ENCODE measurements at places on chromosomes 7 and 10. TPM values are rescaled to one million over a fixed set of nuclear protein-coding genes. Genes with fewer than 3 reads are reported as not detected.
A peak's percentile ranks its signal among the peaks of the same experiment; 100 is the strongest.

DNA sequence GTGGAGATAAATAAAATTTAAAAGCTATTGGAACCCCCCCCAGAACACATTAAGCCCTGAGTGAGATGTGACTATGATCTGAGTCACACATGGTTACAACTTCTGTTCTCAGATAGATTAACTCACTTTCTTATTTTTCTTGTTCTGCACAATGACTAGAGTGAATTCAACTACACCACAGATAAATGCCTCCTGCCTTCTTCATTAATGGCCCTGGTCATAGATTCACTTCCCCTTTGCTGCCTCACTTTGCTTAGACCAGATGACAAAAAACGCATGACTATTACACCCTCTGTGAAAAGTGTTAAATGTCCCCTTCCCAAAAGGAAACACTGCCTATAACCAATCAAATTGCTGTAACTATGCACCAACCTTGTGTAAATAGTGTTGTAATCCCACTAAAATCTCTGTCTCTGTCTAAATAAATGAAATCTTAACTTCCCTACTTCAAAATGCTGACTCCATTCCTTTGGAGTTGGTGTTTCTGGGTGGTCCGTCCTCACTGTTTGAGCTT is 49.4 kb downstream of the AKR1D1 start:
- DNase-seq: peak; percentile 2

PHYH gene
- 31.5 TPM for total RNA-seq

DNA sequence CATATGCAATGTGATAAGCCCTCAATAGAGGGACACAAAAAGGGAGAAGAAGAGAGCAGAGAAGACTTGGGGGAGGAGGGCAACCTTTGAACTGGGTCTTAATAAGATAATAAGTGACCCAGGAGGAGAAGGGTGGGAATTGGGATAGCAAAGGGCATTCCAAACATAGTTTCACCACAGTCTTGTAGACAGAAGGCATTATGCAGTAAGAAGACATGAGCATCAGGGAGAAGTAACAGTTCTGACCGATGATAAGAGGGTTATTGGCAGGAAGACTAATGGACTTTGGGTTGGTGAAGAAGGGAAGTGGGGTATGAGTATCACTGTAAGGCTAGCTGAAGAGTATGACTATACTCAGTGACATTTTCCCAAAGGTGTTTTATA is 63.6 kb downstream of the TES start:
- no peak for DNase-seq

GRCh38 chr7:55138663-55139062 is 119.8 kb downstream of the EGFR start:
- DNase-seq: no peak

IFIT1B gene
- total RNA-seq: not detected

DNA sequence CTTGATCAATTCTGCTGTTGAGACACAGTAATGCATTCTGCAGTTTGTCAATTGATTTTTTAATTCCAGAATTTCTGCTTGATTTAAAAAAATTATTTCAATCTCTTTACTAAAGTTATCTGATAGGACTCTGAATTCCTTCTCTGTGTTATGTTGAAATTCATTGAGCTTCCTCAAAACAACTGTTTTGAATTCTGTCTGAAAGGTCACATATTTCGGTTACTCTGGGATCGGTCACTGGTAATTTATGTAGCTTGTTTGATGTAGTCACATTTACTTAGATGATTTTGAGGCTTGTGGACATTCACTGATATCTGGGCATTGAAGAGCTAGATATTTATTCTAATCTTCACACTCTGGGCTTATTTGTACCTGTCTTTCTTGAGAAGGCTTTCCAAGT is 67.2 kb upstream of the NME8 start:
- no peak for DNase-seq

DNA sequence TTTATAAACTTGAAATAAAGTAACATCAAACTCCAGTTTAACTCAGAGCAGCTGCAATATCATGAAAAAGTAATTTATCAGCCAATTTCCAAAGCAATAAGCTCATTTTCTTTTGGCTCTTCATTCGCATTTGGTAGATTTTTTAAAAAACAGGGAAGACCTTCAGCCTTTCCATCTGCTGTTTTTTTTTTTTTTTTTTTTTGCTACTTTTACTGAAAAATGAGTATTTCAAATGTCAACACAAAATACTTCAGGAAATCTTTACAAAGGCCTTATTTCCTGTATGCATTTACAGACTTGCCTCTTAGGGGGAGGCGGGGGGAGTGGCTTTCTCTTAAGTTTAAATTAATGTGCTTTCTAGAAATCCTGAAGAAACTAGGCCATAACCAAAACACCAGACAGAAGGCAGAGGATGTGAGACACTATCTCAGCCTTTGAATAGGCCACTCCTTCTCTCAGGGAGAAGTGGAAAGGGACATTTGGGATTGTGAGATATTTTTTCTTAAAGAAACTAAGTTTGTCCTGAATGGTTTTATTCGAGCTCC is 91.8 kb downstream of the COL28A1 start:
- no peak for DNase-seq

DNA sequence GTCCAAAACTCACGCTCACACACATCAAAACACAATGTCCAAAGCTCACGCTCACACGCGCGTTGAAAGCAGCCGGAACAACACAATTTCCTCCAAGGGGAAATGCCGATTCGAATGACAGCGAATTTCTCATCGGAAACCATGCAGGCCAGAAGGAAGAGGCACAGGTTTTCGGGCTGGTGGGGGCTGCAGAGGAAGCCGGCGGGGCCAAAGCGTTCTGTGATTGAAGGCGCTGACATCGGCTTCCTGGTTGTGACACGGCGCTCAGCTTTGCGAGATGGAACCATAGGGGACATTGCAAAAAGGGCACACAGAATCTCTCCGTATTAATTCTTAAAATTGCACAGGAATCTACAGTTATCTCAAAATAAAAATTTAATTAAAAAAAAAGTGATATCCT is 61.3 kb downstream of the FOXL3 start:
- no peak for DNase-seq

CCDC146 gene
- total RNA-seq: 2.8 TPM

DNA sequence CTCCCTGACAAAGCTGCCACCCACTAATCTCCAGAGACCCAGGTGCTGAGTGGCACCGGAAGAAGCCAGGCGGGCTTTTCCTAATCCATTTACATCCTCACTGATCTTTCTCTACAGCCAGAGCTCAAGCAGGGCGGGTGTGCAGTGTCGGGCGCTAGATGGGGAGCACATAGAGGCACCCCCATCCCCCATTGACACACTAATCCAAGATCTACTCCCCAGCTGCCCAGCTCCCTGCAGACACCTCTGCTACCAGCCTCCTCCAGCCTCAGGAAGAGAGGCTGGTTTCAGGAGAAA is 22.2 kb downstream of the FRMPD2 start:
- no peak for DNase-seq

SNCG gene
- total RNA-seq: 8.7 TPM

DNA sequence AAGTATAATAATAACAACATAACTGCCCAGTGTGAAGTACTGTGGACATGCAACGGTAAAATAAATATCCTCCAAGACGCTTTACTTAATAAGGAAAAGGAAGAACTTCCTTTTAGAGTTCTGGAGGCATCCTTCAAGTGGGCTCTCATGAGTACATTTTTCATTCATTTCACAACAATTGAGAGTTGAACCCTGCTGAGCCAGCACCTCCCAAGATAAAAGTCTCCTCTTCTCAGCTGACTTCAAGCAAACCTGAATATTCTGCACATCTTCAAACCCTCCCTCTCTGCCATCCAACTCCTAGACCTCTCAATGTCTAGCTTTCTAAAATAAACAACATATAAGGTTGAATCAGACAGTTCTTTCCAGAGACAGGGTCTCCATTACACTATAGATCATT is 7.5 kb downstream of the CCDC71L start:
- DNase-seq: no peak

DNA sequence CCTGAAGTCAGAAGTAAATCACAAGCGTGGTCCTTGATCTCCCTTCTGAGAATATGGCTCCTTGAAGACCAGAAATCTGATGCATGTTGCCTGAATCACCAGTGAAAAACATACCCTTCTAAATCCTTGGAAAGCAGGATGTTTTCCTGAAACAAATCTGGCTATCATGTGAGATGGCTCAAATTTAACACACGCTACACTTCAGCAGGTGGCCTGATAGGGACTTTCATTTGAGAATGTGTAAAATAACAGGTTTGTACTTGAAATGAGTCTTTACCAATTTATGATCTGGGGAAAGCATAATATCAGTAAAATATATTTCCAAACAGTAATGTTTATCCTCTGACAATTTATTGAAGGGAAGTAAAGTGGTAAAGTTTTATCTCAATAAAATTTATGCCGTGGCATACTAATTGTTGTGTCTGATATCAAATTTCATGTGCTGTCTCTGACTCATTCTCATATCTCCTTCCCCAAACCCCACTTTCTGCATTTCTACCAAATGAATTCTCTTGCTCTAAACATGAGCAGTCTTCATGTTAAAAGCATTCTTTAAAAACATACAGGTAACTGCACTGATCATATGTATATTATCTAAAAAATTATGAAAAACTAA is 17.4 kb downstream of the CYP3A4 start:
- DNase-seq: no peak

DNA sequence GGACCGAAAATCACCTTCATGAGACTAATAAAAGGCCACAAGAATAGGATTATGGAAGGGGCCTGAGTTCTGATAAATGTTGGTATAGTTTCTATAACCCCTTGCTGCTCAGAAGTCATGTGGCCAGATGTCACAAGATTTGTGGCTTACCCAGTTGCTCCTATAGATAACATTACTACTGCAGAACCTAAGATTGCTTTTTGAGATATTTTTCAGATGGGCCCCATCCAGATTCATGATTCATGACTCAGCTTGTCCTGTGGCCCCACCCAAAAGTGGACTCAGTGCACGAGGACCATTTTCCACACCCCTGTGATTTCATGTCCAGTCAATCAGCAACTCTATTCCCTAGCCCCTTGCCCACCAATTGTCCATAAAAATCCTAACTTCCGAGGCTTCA is 209.0 kb downstream of the ACTR3B start:
- DNase-seq: no peak

LAMB1 gene
- 440 TPM for total RNA-seq

DNA sequence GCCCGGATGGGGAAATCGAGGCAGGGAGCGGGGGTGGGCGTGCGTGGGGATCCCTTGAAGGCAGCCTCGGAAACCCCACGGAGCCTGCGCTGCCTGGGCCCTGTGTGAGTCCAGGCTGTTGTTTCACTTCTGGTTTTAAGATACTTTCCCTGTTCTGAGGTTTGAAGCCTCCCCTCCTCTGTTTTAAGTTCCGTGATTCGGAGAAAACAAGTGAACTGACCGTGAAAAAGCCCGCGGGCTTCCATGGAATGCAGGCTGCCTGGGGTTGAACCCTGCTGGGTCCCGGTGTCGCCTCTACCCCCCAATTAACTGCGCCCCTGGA is 401 bp downstream of the LRRC27 start:
- DNase-seq: no peak

CYP2E1 gene
- total RNA-seq: 0.50 TPM

- DNase-seq: no peak
Measured at GRCh38 chr7:17661982-17662585, 278.2 kb downstream of the SNX13 start.

DNA sequence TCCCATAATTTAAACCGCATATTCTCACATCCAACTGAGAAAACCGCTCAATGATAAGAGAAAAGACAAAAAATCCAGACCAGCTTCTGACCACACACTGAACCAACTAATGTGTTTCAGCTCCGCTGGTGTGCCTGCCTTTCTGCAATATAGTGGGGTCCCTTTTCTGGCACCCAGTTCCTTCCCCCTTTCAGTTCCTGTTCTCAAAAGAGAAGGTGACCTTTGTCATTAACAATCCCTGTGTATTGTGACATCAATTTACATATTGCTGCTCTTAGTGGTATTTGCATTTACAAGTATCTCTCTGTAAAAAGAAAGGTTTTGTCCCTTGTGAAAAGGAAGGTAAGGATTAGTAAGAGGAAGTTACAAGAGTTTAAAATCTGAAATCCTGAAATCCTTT is 1.4 kb downstream of the PPP1R17 start:
- no peak for DNase-seq

GRCh38 chr10:90288391-90288933 is 569.4 kb downstream of the HTR7 start:
- peak; percentile 49 for DNase-seq

DNA sequence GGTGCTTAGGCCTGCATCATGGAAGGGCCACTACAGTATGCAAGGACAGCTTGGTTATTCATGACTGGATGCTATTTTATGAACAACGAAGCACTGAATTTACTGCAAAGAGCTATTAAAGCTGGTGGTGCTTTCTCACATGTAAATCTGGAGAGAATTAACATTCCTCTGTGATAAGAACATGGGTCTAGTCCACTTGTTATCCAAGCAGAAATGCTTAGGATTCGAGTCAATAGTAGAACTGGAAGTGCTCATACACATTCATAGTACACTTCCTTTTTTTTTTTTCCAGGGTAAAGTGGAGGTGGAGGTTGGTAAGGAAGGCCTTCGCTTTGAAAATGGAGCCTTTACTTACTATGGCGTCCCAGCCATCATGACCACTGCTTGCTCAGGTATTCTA is 35.0 kb downstream of the CNNM1 start:
- no peak for DNase-seq

GPR37 gene
- total RNA-seq: 20.6 TPM

- no peak for DNase-seq
Measured at GRCh38 chr10:98287321-98287720, 19.3 kb upstream of the LOXL4 start.

HKDC1 gene
- total RNA-seq: 2.1 TPM

DNA sequence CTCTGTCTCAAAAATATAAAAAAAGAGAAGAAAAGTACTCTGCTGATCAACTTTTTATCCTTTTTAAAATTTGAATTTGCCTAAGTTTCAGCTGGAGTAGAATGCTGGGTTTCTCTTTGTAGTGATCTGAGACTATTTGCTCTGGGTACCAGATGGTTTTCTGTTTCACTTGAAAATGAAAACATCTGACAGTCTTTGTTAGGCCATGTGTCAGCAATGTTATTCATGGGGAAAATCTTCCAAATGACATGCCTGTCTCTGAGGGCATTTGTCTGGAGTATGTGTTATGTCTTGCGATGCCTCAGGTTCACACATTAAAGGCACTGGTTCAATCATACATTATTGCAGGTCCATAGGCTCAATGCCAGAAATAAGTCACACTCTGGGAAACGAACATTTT is 175.3 kb upstream of the TMEM229A start:
- no peak for DNase-seq

- DNase-seq: no peak
Measured at GRCh38 chr7:50315739-50316671, 11.5 kb downstream of the IKZF1 start.

- DNase-seq: no peak
Measured at GRCh38 chr10:111084366-111085255, 7.8 kb downstream of the ADRA2A start.

DNA sequence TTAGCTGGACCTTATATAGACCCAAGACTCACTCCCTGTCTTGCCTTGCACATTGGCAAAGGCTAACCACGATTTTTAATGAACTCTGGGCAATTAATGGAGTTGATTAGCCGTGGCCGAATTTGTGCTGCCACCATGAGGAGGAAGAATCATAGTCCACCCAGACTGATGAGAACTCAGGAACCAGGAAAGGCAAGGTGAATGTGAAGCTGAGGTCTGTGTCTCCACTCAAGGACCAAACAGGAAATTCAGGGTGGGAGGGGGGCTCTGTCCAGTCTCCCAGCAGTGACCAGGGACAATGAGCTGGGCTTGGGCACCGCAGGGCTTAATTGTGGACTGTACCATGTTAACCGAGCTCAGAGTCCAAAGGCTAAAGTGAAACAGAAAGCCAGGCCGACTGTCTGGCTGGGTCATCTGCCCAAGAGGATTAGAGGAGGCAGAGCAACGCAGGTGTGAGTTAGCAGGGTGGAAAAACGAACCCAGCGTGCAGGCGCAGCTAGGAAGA is 127.0 kb upstream of the JCAD start:
- peak; percentile 19 for DNase-seq
